Suprapubic skin (tissue), 4 donors: ENCODE measurements at places on chromosomes 3 and 15. TPM values are rescaled to one million over a fixed set of nuclear protein-coding genes. Genes with fewer than 3 reads are reported as not detected.

SLC22A13 gene
- 0.21 TPM for total RNA-seq

SCAPER gene
- 43.8 TPM for total RNA-seq

EPHB1 gene
- 30.7 TPM for total RNA-seq

CPA3 gene
- total RNA-seq: 4.4 TPM

DNASE1L3 gene
- 0.95 TPM for total RNA-seq

XXYLT1 gene
- 16.9 TPM for total RNA-seq

ZNF662 gene
- total RNA-seq: 34.4 TPM

DNA sequence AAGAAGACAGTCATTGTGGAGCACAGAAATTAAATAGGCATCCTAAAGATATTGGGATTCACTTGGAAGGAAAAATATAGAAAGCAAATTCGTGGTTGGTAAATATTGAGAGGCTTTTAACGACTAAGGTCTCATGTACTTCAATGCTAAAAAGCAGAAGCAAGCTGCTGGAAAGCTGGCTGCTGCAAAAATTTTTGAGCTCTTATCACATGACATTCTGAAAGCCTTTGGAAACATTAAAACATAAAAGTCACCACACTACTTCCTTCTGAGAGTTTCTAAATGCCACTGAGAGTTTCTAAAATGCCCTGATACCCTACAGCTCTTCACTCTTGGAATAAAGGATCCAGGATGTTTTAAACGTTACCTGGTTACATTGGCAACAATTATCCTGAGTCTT, 39.0 kb upstream of the CBLB start:
- peaks cover 21% of the 10 kb centered on the region for H3K4me1 ChIP-seq
- H3K27me3 ChIP-seq: no peaks in the 10 kb centered on the region
- no peaks in the 10 kb centered on the region for H3K36me3 ChIP-seq
- peak overlapping the region; percentile 64 for H3K27ac ChIP-seq
- no peak for DNase-seq

GRCh38 chr15:92968926-92969651, 69.0 kb downstream of the CHD2 start:
- no peak overlapping the region for H3K27ac ChIP-seq
- peaks cover 98% of the 10 kb centered on the region for H3K36me3 ChIP-seq
- no peak overlapping the region for H3K4me3 ChIP-seq
- H3K4me1 ChIP-seq: peaks cover 12% of the 10 kb centered on the region
- H3K27me3 ChIP-seq: no peaks in the 10 kb centered on the region

DNA sequence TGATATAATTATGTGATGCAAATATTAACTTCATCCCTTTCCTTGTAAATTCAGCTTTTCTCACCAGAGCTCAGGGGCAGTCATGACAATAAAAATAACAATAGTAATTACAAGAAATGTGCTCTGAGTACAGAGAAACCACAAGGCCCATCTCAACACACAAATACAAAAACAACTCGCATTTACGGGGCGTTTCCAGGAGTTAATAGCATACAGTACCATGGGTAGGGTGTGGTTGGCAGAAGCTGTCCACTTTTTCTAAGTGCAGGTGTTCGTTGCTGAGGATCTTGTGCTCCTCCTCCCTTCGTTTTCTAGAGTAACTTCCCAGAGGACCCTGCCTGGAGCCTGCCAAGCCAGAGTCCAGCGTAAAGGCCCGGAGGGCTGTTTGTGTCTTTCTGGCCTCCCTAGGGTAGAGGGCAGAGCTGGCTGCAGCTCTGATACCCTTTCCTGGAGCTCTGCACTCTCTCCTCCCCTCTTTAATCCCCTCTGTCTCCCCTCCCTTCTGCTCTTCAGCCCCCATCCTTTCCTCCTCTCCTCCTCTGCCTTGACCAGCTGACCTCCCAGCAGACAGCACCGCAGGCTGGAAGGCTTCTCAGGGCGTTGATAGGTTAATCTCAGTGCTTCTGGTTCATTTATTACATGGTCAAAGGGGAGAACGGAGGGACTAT, 11.4 kb downstream of the SEMA3G start:
- H3K27ac ChIP-seq: peak overlapping the region; percentile 60
- peaks cover 76% of the 10 kb centered on the region for H3K4me1 ChIP-seq
- H3K36me3 ChIP-seq: no peaks in the 10 kb centered on the region
- peak; percentile 53 for DNase-seq
- no peaks in the 10 kb centered on the region for H3K27me3 ChIP-seq

GRCh38 chr3:129051871-129052340, 8.7 kb upstream of the GP9 start:
- peak overlapping the region; percentile 65 for H3K27ac ChIP-seq
- peaks cover 2% of the 10 kb centered on the region for H3K27me3 ChIP-seq
- DNase-seq: no peak
- no peaks in the 10 kb centered on the region for H3K36me3 ChIP-seq
- H3K4me1 ChIP-seq: peaks cover 22% of the 10 kb centered on the region
- no peak overlapping the region for H3K4me3 ChIP-seq

DNA sequence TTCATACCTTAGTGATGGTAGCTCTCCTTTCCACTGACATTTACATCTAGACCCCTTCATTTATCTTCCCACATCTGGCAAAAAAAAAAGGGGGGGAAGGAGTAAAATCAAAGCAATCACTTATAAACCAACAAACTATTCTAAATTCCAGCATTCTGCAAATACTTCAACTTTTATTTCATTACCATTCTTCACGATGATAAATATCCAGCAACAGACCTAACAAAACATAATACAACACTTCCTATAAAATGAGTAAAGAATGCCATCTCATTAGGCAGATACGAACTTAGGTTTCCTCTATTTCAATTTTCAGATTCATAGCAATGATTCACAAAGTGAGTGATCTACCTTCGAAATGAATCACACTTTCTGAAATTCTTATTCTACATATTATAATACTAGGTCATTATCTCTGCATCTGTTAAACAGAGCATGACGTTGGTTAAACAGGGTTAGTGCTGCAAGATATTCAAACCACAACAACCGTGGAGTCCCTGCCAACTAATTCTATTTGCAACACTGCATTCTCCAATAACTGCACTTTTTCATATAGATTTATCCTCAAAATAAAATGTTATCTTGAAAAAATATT, at the start of gene LRRFIP2:
Gene LRRFIP2 (minus strand): TSS at position 51 of the 595 bp plus-strand sequence. CDS start 25,599 bp downstream, outside the sequence.
- peaks cover 78% of the 10 kb centered on the region for H3K4me1 ChIP-seq
- peaks cover 3% of the 10 kb centered on the region for H3K36me3 ChIP-seq
- H3K4me3 ChIP-seq: peak within 1 kb of the TSS; percentile 90
- no peak for DNase-seq
- H3K27me3 ChIP-seq: no peaks in the 10 kb centered on the region
- H3K27ac ChIP-seq: peak within 1 kb of the TSS; percentile 98

- peaks cover 13% of the 10 kb centered on the region for H3K4me1 ChIP-seq
- no peaks in the 10 kb centered on the region for H3K36me3 ChIP-seq
- H3K4me3 ChIP-seq: peak overlapping the region; percentile 36
- H3K27me3 ChIP-seq: peaks cover 17% of the 10 kb centered on the region
- no peak overlapping the region for H3K27ac ChIP-seq
These were observed 19.2 kb upstream of the CORO2B start for GRCh38 chr15:68559345-68560310.

GRCh38 chr15:88208396-88208795, 48.1 kb downstream of the NTRK3 start:
- no peak overlapping the region for H3K4me3 ChIP-seq
- no peak for DNase-seq
- H3K27me3 ChIP-seq: no peaks in the 10 kb centered on the region

GRCh38 chr3:17322106-17322793, 420.2 kb downstream of the TBC1D5 start:
- no peaks in the 10 kb centered on the region for H3K27me3 ChIP-seq
- no peak overlapping the region for H3K27ac ChIP-seq
- H3K36me3 ChIP-seq: no peaks in the 10 kb centered on the region
- H3K4me1 ChIP-seq: no peaks in the 10 kb centered on the region

GRCh38 chr3:116139641-116140040, 305.6 kb downstream of the LSAMP start:
- no peak for DNase-seq
- no peaks in the 10 kb centered on the region for H3K36me3 ChIP-seq
- H3K27ac ChIP-seq: no peak overlapping the region
- no peak overlapping the region for H3K4me3 ChIP-seq

GRCh38 chr3:132657869-132658747, 1.5 kb downstream of the ACAD11 start:
- peaks cover 37% of the 10 kb centered on the region for H3K4me1 ChIP-seq
- H3K27me3 ChIP-seq: no peaks in the 10 kb centered on the region
- peak overlapping the region; percentile 92 for H3K4me3 ChIP-seq
- no peak overlapping the region for H3K27ac ChIP-seq
- no peaks in the 10 kb centered on the region for H3K36me3 ChIP-seq
- DNase-seq: no peak

DNA sequence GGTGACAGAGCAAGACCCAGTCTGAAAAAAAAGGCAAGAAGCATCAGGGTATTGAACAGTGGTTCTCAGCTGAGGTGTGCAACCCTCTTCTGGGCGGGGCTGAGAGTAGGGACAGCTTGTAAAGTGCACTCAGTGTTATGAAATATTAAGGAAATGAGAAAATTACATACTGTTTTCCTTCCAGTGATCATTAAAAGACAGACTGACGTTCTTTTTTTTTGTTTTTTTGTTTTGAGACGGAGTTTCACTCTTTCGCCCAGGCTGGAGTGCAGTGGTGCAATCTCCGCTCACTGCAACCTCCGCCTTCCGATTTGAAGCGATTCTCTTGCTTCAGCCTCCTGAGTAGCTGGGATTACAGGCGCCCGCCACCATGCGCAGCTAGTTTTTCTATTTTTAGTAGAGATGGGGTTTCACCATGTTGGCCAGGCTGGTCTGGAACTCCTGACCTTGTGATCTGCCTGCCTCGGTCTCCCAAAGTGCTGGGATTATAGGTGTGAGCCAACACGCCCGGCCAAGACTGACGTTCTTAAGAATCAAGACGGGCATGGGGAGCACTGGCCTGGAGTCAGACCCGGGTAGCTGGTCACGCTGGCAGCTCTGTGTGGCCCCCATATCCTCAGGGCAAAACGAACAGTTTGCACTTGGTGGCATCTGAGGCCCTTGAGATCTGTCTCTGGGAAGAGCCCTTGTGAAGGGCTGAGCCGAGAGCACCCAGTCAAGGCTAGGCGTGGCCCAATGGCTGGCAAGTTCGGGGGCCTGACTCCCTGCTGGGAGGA, 11.4 kb downstream of the MAN2A2 start:
- no peak overlapping the region for H3K27ac ChIP-seq
- no peaks in the 10 kb centered on the region for H3K4me1 ChIP-seq
- H3K4me3 ChIP-seq: no peak overlapping the region
- no peak for DNase-seq
- peaks cover 100% of the 10 kb centered on the region for H3K36me3 ChIP-seq

GRCh38 chr15:35455201-35455600, 90.8 kb downstream of the DPH6 start:
- H3K36me3 ChIP-seq: no peaks in the 10 kb centered on the region
- DNase-seq: no peak
- H3K27ac ChIP-seq: no peak overlapping the region

DNA sequence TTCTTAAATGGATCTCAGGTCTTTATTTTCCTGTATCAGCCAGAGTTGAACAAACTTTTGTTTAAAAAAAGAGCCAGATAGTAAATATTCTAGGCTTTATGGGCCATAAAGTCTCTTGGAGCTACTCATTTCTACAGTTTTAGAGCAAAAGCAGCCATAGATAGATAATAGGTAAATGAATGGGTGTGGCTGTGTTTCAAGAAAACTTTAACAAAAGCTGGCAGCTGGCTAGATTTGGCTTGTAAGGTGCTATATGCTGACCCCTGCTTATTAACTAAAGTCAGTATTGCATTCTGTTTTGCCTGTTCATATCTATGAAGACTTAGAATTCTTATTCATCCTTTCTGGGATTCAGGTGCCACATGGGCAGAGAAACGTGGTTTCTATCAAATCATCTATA, 29.0 kb downstream of the MFN1 start:
- no peaks in the 10 kb centered on the region for H3K27me3 ChIP-seq
- peaks cover 58% of the 10 kb centered on the region for H3K36me3 ChIP-seq
- no peaks in the 10 kb centered on the region for H3K4me1 ChIP-seq
- no peak for DNase-seq
- no peak overlapping the region for H3K27ac ChIP-seq
